ENCODE measurements at places on chromosomes 3 and 15. TPM values are rescaled to one million over a fixed set of nuclear protein-coding genes. Genes with fewer than 3 reads are reported as not detected.

DNA sequence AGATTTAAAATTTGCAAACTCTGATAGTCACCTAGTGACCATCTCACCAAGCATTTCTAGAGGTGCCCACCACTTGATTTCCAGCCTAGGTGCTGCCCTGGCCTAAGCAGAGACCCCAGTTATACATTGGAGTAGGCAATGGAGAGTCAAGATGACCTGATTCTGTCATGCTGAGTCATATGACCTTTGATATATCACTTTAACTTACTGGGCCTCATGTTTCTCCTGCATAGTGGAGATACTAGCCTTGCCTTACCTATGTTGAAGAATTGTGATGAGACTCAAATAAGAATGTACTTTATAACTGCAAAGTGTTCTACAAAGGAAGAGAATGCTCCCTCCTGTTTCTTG lies 75.5 kb upstream of the XCR1 start:
- DNase-seq: no peak

Gene C3orf22
- not detected for total RNA-seq

GRCh38 chr3:134608771-134609435 lies 41.9 kb downstream of the KY start:
- no peak for DNase-seq

Gene POPDC2
- total RNA-seq: 0.80 TPM

Gene VILL
- total RNA-seq: 2.6 TPM

GRCh38 chr3:132549890-132550578 lies 47.0 kb upstream of the ACKR4 start:
- no peak for DNase-seq

GRCh38 chr3:57434041-57434440 lies 110.1 kb downstream of the DNAH12 start:
- DNase-seq: no peak

Gene PGBD4
- 1.6 TPM for total RNA-seq

Gene WNT7A
- not detected for total RNA-seq

GRCh38 chr15:33959844-33960548 lies 8.3 kb upstream of the CHRM5 start:
- DNase-seq: no peak

- peak; percentile 49 for DNase-seq
Observed at GRCh38 chr15:70466305-70466704, 297.1 kb downstream of the UACA start.

- DNase-seq: no peak
Observed at GRCh38 chr3:158918008-158918407, 116.2 kb downstream of the MFSD1 start.

DNA sequence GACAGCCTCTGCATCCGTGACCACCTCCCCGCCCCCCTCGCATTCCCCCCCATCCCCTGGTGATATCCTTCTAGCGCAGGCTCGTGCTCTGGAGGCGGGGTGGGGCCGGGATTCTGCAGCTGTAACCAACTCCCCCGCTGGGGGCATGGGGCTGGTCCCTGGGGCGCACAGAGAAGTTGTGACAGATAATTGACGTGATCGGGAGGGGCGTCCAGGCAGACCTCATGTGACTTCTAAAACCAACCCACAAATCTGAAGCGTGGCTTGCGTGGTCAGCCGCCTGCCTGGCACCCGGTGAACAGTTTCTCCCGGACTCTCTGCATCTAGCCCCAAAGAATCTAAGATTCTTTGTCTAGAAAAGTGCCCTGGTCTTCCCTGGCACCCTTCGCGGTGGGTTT lies 100.6 kb upstream of the IGF1R start:
- no peak for DNase-seq

Gene PRICKLE2
- 48.2 TPM for total RNA-seq

Gene RTP3
- total RNA-seq: not detected

DNA sequence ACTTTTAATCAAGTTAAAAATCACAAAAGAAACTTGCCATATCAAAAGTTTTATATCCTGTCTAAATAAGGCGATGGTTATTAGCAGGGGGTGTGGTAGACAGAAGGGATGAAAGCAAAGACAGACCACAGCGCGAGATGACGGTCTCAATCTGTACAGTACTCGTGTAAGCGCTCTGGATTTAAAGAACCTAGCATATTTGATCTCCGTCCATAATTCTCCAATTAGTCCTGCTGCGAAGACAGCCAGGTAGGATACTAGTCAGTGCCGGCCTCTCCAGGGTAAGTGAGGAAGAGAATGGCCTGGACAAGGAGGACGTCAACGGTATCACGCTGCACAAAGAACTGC lies 701 bp downstream of the SGO1 start:
- no peak for DNase-seq

Gene DCP1A
- 17.2 TPM for total RNA-seq

DNA sequence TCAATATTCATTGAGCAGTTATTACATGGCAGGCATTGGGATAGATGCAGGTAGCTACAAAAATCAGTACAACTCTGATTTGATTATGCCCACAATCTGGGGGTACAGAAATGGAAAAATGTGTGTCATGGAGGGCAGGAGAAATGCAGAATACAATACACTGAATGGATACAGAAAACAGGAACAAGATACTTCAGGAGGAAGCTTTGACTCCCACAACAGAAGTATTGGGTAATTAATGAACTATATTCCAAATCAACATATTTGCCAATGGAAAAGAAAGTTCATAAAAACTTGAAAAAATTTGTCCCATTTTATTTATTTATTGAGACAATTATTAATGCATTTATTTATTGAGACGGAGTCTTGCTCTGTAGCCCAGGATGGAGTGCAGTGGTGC lies 207.0 kb downstream of the SUCLG2 start:
- DNase-seq: no peak

- no peak for DNase-seq
Observed at GRCh38 chr3:194967151-194968117, 281.8 kb downstream of the FAM43A start.

Gene C3orf62
- 6.9 TPM for total RNA-seq

Gene MINAR1
- total RNA-seq: 4.0 TPM

Gene SSR3
- total RNA-seq: 395 TPM

DNA sequence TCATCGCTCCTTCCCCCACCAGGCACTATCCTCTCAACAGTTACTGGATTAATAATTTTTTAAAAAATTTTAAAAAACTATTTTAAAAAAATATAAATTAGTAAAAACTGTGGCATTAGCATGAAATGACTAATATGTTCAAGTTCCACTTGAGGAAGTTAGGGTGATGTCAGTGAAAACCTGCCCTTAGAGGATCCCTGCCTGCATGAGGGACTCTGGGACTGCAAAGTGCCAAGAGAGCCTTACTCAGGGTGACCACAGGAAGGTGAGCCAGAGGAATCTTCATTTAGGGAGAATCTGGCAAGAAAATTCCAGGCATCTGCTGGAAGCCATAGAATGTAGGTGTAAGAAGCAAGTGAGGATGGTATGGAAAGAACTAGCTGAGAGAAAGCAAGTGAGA lies 157.7 kb upstream of the BCL6 start:
- no peak for DNase-seq

GRCh38 chr3:131075632-131076328 lies 49.1 kb downstream of the NEK11 start:
- no peak for DNase-seq

DNA sequence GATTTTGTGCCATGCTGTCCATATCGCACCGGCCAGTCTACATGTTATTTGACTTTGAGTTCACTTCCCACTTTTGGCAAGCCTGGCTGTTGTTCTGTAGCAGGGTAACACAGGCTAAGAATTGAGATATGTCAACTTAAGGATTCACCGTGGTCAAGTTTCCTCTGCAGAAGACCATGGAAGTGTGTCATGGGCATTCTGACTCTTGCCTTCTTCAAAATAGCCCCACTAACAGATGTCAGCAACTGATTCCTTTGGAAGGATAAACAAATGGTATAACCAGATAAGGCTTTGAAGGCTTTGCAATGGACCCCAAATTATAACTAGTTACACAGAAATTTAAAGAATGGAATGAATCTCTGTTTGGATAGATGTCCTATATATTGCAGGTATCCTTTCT lies 20.1 kb upstream of the CD47 start:
- no peak for DNase-seq

- no peak for DNase-seq
Observed at GRCh38 chr15:70770863-70771262, 7.5 kb upstream of the UACA start.

- DNase-seq: no peak
Observed at GRCh38 chr3:10047876-10048275, 21.6 kb downstream of the FANCD2 start.

Gene ACVR2B
- total RNA-seq: 4.9 TPM

GRCh38 chr3:194098081-194098842 lies 37.7 kb upstream of the HES1 start:
- no peak for DNase-seq

GRCh38 chr15:99424131-99424571 lies 141.6 kb upstream of the MEF2A start:
- no peak for DNase-seq

DNA sequence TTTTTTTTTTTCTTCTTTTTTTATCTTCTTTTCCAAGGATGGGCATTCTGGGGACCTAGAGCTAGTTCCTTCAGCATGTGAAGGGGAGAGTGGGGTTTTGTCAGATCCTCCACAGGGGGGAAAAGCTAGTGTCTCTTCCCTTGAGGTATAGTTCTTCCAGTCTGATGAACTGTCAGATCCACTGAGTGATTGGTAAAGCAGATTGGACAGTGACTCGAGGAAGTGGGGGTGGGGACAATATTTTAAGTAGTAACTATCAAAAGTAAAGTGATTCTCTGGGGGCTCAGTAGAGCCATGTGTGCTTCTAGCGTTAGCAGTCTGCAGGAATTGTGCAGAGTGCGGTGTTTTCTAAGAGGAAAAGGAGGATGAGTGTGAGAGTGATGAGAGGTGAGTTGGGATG lies 62.0 kb upstream of the TRIM71 start:
- no peak for DNase-seq

GRCh38 chr15:51731549-51732267 lies 5.7 kb downstream of the LYSMD2 start:
- no peak for DNase-seq

GRCh38 chr15:48090666-48091065 lies 30.1 kb upstream of the SLC24A5 start:
- no peak for DNase-seq

DNA sequence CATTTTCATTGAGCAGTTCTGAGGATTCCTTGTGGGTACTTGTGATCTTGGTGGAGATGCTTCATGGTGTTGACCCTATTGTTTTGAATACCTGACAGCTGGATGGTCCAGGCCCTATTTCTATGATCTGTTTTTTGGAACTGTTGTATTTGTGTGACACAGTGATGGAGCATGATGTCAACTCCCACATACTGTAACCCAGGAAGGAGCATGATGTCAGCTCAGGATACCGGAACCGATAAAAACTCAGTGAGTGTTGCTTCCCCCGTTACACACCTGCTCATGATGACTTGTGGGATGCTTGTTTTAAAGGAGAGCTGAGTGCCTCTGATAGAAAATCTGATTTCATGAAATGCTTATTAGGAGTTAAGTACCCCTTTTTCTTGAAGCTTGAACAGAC lies 45.1 kb downstream of the ZBTB38 start:
- no peak for DNase-seq

GRCh38 chr3:185732782-185733181 lies 92.1 kb downstream of the IGF2BP2 start:
- DNase-seq: no peak

DNA sequence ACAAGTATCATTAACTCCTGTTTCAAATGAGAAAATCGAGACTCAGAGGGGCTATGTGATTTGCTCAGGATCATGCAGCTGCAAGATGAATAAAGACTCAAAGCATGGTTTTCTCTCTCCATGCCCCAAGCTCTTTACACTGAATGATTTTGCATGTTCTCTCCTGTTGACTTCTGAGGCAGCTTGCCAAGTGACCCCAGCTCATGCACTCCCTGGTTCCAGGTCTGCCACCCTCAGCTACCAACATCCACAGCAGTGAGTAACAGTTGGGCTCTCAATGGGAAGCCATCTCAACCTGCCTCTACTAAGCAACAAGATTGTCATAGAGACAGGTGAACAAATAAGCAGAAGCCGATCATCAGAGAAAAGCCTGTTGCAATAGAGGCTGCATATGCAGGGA lies 116.9 kb upstream of the GADL1 start:
- DNase-seq: no peak

Gene TMEM158
- total RNA-seq: 6.9 TPM

Gene PRSS50
- total RNA-seq: not detected

GRCh38 chr3:76403556-76403955 lies 618.2 kb upstream of the ZNF717 start:
- DNase-seq: no peak

Gene U2SURP
- 63.0 TPM for total RNA-seq

Gene ANKDD1A
- 3.4 TPM for total RNA-seq

GRCh38 chr15:57915827-57916531 lies 149.5 kb downstream of the ALDH1A2 start:
- DNase-seq: peak; percentile 86

Gene CAND2
- total RNA-seq: 11.3 TPM

Gene LRRC3B
- not detected for total RNA-seq

GRCh38 chr3:123202451-123202850 lies 708 bp downstream of the SEC22A start:
- DNase-seq: no peak

DNA sequence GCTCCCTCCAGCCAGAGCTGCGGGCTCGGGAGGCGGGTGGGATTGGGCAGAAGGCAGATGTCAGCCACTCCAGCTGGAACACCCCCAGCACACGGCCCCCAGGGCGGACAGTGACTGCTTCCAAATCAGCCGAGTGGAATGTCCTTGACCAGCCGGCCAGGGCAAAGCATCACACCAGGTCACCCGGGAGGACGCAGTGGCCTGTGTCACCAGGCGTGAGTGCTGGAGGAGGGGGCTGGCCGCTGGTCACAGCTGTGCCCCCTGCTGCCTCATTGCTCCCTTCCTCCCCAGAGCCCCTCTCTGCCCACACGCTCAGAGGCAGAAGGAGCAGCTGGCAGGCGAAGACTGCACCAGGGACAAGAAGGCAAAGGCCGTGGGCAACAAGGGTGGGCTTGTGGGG lies 33.5 kb downstream of the NTRK3 start:
- no peak for DNase-seq

Gene SNTN
- not detected for total RNA-seq

DNA sequence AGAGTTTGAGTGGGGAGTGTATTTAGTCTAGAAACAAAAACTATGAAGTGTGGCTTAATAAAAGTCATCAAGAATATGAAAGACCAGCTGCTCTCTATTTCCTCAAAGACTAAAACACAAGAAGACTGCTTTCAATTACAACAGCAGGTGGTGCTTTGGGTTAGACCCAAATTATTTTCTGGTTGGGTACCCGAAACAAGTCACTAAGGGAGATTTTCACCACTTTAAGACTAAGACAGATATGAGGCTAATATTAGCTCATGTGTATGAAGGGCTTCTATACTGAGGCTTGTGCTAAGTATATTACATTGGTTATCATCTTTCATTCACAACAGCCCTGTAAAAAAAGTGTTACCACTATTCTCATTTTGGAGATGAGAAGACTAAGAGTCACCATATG lies 43.1 kb downstream of the COL8A1 start:
- DNase-seq: no peak

- no peak for DNase-seq
Observed at GRCh38 chr3:32257641-32258438, 19.4 kb downstream of the CMTM8 start.

DNA sequence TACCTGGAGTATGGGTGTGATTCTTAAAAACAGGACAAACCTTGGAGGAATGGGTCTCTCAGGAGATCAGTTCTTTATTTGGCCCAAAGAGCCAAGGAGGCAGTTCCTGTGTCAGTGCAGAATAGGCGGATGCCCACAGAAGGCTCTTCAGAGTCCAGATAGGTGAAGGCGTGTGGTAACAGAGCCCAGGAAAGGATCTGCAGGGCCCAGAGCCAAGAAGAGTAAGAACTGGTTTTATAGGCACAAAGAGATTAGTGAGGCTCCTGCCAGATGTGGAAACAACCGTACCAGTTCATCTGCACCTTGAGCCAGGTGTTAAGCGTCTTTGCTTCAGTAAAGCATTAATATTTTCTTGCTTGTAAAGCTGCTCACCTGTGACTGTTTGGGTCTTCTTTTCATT lies 140.1 kb upstream of the BFSP2 start:
- DNase-seq: no peak
